Activated naive CD8-positive, alpha-beta T cell treated with anti-CD3 and anti-CD28 coated beads for 36 hours (primary cell): ENCODE measurements at places on chromosomes 7 and 10. TPM values are rescaled to one million over a fixed set of nuclear protein-coding genes. Genes with fewer than 3 reads are reported as not detected.

GRCh38 chr10:72912736-72913135 is 19.2 kb downstream of the OIT3 start:
- no peak for DNase-seq

The SMKR1 gene
- 6.1 TPM for total RNA-seq

DNA sequence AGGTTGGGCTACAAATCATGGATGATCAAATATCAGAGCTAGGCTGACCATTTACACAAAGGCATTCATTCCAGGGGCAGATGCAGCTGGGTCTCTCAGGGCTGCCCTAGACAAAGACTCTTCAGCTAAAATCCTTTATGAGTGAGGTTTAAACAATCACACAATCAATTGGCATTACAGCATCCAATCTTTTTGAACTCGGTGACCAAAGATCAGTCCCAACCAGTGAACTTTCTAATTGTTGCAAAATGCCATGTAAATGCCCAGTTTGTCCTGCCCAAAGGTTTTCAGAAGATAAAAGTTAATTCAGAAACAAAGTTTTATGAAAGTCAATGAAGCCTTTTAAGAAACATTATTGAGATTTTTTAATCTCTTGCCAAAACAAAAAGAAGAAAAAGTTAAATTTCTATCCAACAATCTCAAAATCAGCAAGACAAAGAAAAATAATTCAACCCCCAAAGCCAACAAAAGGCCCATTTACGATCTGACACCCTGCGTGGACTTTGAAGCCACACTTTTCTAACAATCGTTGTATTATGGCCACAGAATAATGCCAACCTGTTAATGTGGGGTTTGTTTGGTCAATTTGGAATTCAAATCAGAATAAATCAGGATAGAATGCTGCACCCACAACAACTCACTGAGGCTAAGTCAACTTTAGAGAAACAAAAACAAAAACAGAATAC is 40.9 kb downstream of the GPR37 start:
- DNase-seq = no peak

DNA sequence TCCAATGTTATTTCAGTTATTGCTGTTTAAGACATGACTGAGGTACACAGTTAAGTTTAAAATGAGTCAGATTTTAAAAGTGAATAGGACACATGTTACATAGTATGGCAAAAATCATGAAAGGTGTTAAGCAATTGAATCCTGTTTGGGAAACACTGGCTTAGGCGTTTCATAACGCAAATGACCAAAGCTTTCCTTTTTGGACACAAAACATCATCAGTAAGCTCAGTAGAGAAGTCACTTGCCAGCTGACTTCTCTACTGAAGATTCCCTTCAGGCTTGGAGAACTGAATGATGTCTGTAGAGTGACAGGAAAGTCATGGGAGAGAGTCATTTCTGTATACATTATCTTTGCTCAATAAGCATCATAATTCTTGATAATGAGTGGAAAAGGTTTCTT is 64.4 kb upstream of the RSBN1L start:
- DNase-seq = no peak

DNA sequence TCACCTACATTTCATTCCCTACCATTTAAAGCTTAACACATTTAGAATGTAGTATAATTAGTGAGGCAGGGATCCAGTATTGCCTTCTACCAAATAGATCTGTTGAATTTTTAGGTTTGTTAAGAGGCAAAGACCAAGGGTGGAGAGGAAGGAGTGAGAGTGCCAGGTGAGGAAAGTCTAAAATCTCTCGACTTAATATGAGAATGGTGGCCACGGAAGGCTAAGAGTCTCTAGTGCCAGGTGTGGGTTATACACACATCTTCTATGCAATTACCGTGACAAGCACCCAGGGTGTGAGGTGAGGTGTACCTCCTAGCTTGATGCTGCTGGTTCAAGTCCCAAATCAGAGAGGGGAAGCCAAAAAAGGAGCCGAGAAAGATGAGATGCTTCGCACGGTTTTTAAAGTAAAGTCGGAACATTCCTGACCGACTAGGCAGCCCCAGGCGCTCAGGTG is 439 bp downstream of the IQUB start:
- DNase-seq = no peak

DNA sequence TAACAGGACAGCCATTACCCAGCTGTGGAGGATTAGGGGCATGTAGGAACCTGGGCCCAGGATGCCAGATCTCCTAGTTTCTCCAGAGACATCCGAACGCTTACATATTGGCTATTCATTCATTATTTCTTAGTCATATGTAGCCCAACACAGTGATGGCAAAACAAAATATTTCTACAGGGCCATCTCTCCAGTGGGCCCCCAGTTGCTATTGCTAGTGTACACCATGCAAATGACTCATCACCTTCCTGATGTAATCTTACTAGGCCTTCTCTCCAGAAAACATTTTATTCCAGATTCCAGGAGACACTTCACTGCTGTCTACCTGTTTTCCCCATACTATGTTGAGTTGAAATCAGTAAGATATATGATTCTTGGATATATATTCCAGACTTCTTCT is 201.7 kb downstream of the PLXDC2 start:
- DNase-seq = no peak

The TRPV6 gene
- not detected for total RNA-seq

The AKAP9 gene
- total RNA-seq = 23.6 TPM

DNA sequence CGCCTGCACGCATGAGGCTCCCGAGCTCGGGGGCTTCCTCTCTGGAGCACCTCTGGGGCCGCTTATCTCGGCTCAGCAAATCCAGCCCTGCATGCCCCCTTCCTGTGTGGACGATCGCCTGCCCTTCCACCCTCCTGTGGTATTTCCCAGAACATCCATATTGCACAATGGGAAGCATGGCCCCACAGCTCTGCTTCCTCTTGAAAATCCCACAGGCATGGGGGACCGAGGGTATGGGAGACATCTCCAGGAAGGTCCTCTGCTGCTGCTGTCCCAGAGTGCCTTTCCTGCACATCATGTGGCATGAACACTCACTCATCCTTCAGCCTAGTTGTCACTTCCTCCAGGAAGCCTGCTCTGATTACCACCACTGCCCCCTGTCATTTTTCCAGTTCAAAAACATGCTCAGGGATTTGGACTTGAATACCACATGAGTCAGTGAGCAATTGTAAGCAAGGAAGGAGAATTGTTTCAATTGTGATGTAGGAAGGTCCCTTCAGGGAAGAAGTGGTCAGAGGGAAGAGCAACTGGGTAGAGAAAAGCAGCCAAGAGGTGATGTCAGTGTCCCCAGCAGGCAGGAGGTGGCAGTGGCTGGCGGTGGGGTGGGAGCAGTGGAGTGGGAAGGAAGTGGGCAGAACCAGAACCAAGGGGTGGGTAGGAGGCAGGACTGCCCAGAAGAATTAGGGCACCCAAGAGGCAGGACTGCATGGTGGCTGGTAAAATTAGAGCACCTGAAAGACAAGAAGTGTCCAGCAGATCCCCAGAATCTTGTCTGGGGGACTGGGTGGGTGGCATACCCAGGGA is 67.5 kb upstream of the ZMIZ1 start:
- DNase-seq = no peak
